Natural killer cell treated with Interleukin-12 subunit alpha and Interleukin-12 subunit beta and Interleukin-15 and Interleukin-18, amount 100 ng/mL, for 72 hours (primary cell): ENCODE measurements at places on chromosomes 12 and 14. TPM values are rescaled to one million over a fixed set of nuclear protein-coding genes. Genes with fewer than 3 reads are reported as not detected.

GRCh38 chr14:63543826-63544406 is 739 bp upstream of the PPP2R5E start:
- peak overlapping the region; percentile 95 for H3K27ac ChIP-seq
- no peaks in the 10 kb centered on the region for H3K27me3 ChIP-seq
- H3K4me1 ChIP-seq, result peaks cover 25% of the 10 kb centered on the region
- peak overlapping the region; percentile 97 for H3K4me3 ChIP-seq
- peaks cover 12% of the 10 kb centered on the region for H3K36me3 ChIP-seq

DNA sequence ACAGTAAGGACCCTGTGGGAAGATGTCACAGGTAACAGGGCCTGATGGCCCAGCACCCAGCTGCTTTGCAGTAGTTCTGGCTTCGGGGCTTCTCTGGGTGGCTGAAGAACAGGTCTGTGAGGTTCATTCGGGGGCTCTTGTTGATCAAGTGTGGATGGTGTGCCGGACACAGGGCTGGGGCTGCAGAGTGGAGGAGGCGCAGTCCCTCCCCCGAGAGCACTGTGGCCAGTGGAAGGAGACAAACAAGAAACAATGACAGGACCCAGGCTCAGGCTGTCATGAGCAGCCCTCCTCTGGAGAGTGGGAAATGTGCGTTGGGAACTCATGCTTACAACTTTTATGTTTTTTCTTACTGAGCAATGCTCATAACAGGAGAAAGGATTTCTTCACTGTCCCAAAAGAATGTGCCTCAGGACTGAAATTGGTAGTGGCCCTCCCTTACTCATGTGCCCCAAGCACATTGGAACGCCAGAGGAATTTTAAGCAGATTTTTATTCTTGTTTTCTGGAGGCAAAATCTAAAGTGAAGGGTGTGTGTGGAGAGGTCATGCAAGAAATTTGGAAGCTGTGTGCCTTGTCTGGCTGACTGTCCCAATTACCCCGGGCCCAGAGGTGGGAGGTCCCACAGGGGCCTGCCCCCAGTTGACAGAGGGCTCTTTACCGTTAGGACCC is 233.8 kb downstream of the CACNA1C start:
- H3K36me3 ChIP-seq, result no peaks in the 10 kb centered on the region
- no peak for DNase-seq
- no peaks in the 10 kb centered on the region for H3K4me1 ChIP-seq
- no peak overlapping the region for H3K27ac ChIP-seq
- no peak overlapping the region for H3K4me3 ChIP-seq

DNA sequence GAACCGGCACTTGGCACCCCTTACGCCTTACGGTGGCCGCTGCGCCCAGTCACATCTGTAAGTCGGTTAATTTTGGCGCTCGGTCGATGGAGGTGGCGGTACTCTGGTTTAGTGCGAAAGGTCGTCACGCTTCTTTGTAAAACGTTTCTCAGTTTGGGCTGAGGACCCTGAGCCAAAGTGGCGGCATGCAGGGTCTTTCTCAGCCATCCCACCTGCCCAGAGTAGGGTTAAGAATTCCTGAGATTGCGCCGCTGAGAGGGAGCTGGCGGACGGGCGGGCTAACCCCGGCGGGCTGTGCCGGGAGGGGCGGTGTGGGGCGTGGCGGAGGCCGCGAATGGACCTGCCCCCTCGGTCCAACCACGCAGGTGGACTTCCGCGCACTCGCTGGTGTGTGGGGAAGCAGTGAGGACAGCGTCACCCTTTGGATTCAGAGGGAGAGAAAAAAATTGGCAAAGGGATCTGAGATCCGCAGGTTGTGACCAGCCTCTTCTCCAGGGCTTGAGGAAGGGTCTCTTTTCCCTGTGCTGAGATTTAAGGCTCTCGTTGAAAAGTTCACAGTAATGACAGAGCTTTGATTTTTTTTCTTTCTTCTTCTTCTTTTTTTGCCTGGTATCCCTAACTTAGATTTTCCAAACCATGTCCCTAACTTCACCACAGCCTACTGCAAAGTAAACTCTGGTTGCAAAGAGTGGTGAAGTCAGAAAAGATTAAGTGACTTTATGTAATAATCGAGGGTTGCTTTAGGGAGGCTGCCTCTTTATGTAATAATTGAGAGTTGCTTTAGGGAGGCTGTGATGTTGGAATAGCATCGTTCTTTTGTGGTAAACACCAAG is 602 bp upstream of the FBXO33 start:
- H3K27ac ChIP-seq, result peak overlapping the region; percentile 100
- no peaks in the 10 kb centered on the region for H3K27me3 ChIP-seq

DNA sequence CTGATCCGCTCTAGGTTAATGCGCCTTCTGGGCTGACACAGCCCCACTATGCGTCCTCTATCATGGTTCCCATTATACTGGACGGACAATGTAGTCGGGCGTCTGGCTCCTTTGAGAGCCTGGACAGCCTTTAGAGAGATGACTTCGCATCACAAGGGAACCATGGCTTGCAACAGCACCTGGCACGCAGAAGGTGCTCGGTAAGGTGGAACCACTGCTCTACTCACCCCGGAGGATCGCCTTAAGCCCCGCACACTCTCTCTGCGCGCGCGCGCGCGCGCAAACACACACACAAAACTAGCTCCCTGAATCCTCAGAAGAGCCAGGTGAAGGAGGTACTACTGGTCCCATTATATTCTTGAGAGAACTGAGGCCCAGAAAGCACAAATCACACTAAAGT is 7.1 kb downstream of the MAP3K12 start:
- H3K4me1 ChIP-seq, result peaks cover 26% of the 10 kb centered on the region
- no peak overlapping the region for H3K27ac ChIP-seq
- H3K36me3 ChIP-seq, result no peaks in the 10 kb centered on the region
- H3K27me3 ChIP-seq, result no peaks in the 10 kb centered on the region

DNA sequence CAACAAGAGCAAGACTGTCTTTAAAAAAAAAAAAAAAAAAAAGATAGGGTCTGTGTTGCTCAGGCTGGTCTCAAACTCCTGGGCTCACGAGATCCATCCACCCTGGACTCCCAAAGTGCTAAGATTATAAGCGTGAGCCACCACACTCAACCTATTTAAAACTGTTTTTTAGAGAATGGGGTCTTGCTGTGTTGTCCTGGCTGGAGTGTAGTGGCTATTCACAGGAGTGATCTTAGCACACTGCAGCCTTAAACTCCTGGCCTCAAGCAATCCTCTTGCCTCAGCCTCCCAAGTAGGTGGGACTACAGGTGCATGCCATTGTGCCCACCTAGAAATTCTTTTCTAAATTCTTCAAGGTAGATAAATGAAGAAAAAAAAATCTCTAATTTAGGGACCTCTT is 7.6 kb downstream of the COQ10A start:
- no peak overlapping the region for H3K4me3 ChIP-seq
- peaks cover 21% of the 10 kb centered on the region for H3K36me3 ChIP-seq
- no peaks in the 10 kb centered on the region for H3K4me1 ChIP-seq
- no peak overlapping the region for H3K27ac ChIP-seq
- no peak for DNase-seq
- no peaks in the 10 kb centered on the region for H3K27me3 ChIP-seq

DNA sequence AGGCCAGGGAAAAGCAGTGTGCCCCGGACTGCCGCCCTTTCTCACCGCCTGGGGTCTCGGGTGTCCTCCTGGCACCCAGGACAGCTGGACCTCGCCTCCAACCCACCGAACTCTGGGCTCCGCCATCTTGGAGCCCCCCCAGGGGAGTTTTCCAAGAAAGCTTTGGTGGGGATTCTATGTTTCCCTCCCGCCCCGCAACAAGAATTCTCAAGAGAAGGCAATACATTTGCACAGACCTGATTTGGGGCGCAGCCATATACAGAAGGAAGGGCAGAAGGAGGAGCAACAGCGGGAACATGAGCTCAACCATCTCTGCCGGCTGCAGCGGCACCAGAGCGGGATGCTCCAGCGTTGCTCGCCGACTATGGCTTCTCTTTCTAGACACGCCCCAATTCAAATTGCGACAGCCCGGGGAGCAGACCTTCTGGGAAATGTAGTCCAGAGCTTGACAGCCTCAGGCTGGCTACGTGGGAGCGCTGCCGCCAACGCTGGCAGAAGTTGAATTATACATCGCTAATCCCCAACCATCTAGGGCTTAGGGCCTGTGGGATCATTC is at the start of gene RDH11:
Gene RDH11 (minus strand): TSS at position 371 of the 556 bp plus-strand sequence. CDS start 61 bp downstream, at position 310.
- peak; percentile 89 for DNase-seq
- peaks cover 15% of the 10 kb centered on the region for H3K4me1 ChIP-seq
- H3K27ac ChIP-seq, result peak within 1 kb of the TSS; percentile 93
- H3K36me3 ChIP-seq, result peaks cover 12% of the 10 kb centered on the region
- peak within 1 kb of the TSS; percentile 97 for H3K4me3 ChIP-seq

GRCh38 chr12:100404769-100405407 is 48.0 kb downstream of the SLC17A8 start:
- peaks cover 17% of the 10 kb centered on the region for H3K27me3 ChIP-seq
- no peak overlapping the region for H3K27ac ChIP-seq
- no peak for DNase-seq
- no peaks in the 10 kb centered on the region for H3K36me3 ChIP-seq

GRCh38 chr14:34935488-34935887 is 47.3 kb upstream of the SRP54 start:
- no peaks in the 10 kb centered on the region for H3K36me3 ChIP-seq
- H3K4me1 ChIP-seq, result peaks cover 10% of the 10 kb centered on the region
- H3K27me3 ChIP-seq, result no peaks in the 10 kb centered on the region
- peak overlapping the region; percentile 11 for H3K27ac ChIP-seq

- no peak for DNase-seq
- H3K4me1 ChIP-seq, result peaks cover 30% of the 10 kb centered on the region
- H3K36me3 ChIP-seq, result no peaks in the 10 kb centered on the region
- H3K4me3 ChIP-seq, result peak overlapping the region; percentile 74
- H3K27ac ChIP-seq, result no peak overlapping the region
These were observed 1.3 kb upstream of the IGFBP6 start for GRCh38 chr12:53096089-53096741.

DNA sequence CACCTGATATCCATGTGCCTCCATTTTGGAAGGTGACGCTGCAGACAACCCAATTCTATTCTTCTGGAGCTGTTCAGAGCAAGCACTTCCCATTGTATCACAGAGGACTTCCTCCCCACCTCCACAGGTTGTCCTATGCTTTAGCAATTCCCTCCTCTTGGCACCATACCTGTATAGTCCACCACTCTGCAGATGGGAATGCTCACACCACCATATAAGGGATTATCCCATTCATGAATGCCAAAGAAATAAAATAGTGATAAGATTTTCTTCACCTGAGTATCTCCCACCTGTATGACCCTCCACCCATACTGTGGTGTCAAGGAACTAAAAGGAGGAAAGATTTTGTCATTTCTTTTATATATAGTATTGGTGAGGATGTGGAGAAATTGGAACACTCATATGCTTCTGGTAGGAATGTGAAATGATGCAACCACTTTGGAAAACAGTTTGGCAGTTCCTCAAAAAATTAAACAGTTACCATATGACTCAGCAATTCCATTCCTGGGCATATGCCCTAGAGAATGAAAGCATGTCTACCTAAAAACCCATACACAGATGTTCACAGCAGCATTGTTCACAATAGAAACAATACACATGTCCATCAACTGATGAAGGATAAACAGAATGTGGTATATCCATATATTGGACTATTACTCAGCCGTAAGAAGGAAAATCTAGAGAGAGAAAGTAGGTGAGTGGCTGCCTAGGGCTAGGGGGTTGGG is 75.2 kb downstream of the FIGNL2 start:
- H3K27ac ChIP-seq, result no peak overlapping the region
- H3K36me3 ChIP-seq, result no peaks in the 10 kb centered on the region
- H3K27me3 ChIP-seq, result peaks cover 3% of the 10 kb centered on the region
- no peak overlapping the region for H3K4me3 ChIP-seq
- H3K4me1 ChIP-seq, result no peaks in the 10 kb centered on the region

DNA sequence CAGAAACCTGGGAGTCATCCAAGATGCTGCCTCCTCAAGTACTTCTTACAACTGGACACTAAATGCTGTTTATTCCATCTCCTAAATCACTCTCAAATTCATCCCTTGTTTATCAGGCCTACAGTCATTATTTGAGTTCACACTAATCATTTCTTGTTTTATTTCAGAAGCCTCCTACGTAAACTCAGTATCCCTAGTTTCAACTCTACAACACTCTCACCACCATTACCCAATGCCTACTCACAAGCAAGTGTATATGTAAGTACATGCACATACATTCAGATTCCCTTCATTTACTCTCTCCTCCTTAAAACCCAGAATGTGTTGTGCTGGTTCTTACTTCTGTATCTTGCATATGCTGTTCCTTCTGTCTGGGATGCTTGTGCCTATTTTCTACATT is 43.0 kb downstream of the DDHD1 start:
- H3K36me3 ChIP-seq, result peaks cover 4% of the 10 kb centered on the region
- H3K4me3 ChIP-seq, result no peak overlapping the region
- H3K4me1 ChIP-seq, result peaks cover 16% of the 10 kb centered on the region

GRCh38 chr12:46904406-46905238 is 78.8 kb upstream of the SLC38A4 start:
- H3K4me1 ChIP-seq, result no peaks in the 10 kb centered on the region
- peaks cover 2% of the 10 kb centered on the region for H3K36me3 ChIP-seq
- peaks cover 13% of the 10 kb centered on the region for H3K27me3 ChIP-seq
- no peak overlapping the region for H3K27ac ChIP-seq

- H3K4me1 ChIP-seq, result no peaks in the 10 kb centered on the region
- no peak overlapping the region for H3K27ac ChIP-seq
- no peak for DNase-seq
- H3K36me3 ChIP-seq, result no peaks in the 10 kb centered on the region
- no peak overlapping the region for H3K4me3 ChIP-seq
These were observed 88.7 kb downstream of the LLPH start for GRCh38 chr12:66041651-66042363.

GRCh38 chr12:43325786-43326185 is 226.2 kb downstream of the ADAMTS20 start:
- no peaks in the 10 kb centered on the region for H3K27me3 ChIP-seq
- DNase-seq, result no peak
- H3K27ac ChIP-seq, result no peak overlapping the region
- H3K36me3 ChIP-seq, result no peaks in the 10 kb centered on the region

DNA sequence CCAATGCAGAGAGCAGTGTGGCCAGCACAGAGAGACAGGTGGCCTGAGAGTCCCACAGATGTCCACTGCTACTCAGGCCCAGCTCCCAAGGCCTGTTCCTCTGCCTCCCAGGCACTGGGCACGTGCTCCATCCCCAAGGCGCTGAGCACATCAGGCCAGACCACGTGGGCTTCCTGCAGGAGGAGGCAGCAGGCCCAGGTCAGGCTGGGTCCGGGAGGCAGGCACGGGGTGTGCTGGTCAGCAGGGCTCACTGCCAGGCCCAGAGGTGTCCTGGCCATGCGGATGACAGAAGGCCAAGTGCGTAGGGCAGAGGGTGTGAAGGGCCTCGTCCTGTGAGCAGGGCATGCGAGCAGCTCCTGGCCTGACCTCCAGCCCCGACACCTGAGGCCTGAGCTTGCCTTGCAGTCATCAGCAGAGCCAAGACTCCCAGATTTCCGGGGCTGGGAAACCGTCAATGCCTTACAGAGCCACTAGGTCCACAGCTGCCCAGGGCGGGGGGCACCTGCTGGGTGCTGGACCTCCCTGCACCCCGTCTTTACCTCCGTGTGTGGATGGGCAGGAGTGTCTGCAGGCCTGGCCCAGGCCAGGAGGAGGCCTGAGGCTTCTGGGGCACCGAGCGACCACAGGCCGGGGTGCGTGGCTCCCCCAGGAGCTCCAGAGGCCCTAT is 14.9 kb downstream of the TRMT61A start:
- DNase-seq, result no peak
- H3K27me3 ChIP-seq, result peaks cover 4% of the 10 kb centered on the region
- H3K4me1 ChIP-seq, result no peaks in the 10 kb centered on the region
- H3K36me3 ChIP-seq, result no peaks in the 10 kb centered on the region
- no peak overlapping the region for H3K27ac ChIP-seq

SOX5 gene
- 3.0 TPM for total RNA-seq

RPAP3 gene
- total RNA-seq, result 33.8 TPM

PTCSC3 gene
- total RNA-seq, result not detected

TRHDE gene
- total RNA-seq, result not detected

B4GALNT3 gene
- 20.6 TPM for total RNA-seq

AP5M1 gene
- 50.9 TPM for total RNA-seq
